ENCODE measurements at places on chromosomes 2 and 18. TPM values are rescaled to one million over a fixed set of nuclear protein-coding genes. Genes with fewer than 3 reads are reported as not detected.

Gene MARCO
- 4.2 TPM for total RNA-seq

Gene CRYGD
- total RNA-seq, result not detected

Gene ANKRD44
- total RNA-seq, result 4.9 TPM

Gene INPP5D
- 36.0 TPM for total RNA-seq

Gene STPG4
- not detected for total RNA-seq

Gene TMEM169
- 0.29 TPM for total RNA-seq

Gene SH3RF3
- 5.5 TPM for total RNA-seq

Gene NLRC4
- 0.91 TPM for total RNA-seq

Gene IL36RN
- total RNA-seq, result 90.7 TPM

Gene ANKRD29
- total RNA-seq, result 2.9 TPM

Gene RAPH1
- total RNA-seq, result 10.6 TPM

Gene CEBPZOS
- total RNA-seq, result 22.3 TPM

Gene MEP1B
- not detected for total RNA-seq

DNA sequence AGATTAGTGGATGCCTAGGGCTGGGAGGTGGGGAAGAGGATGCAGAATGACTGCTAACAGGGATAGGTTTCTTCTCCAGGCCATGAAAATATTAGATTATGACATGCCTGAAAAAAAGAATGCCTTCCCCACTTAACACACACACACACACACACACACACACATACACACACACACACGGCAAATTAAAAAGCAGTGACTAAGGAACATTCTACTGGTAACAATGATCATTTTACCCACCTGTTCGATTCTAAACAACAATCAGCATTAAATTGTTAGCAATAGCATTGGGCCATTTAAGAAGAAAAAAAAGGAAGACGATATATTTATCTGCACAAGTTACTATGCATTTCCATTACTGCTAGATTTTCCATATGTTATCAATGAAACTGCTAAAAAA is 10.8 kb downstream of the CACNB4 start:
- DNase-seq, result no peak

DNA sequence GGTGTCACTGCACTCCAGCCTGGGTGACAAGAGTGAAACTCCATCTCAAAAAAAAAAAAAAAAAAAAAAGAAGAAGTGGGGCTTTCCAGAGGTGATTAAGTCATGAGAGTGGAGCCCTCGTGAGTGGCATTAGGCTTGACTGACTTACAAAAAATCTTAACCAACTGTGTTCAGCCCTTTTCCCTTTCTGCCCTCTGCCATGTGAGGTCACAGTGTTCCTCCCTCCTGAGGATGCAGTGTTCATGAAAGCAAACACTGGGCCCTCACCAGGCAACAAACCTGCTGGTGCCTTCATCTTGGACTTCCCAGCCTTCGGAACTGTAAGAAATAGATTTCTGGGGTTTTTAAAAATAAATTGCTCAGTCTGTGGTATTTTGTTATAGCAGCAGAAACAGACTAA is 37.0 kb upstream of the METTL21A start:
- DNase-seq, result no peak

DNA sequence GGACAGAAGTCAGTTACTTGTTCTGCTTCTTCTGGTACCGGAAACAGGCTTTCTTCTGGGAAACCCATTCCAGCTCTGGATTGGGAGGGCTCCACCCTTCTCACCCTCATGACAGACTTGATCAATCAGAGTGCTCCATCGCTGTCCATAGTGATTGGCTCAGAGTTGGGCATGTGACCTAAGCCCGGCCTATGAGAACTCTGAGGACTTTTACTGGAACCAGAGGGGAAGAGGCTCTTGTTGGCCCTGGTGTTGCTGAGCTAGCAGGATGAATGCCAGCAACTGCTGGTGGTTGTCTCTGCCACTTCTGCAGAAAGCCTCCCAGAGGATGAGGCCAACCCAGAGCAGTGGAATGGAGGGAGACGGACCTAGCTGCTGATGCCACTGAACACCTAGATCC is 33.3 kb downstream of the TMEM37 start:
- no peak for DNase-seq

- DNase-seq, result no peak
Observed at GRCh38 chr2:28869494-28870145, 489 bp downstream of the TRMT61B start.

- DNase-seq, result no peak
Observed at GRCh38 chr2:10283106-10284062, 19.3 kb upstream of the HPCAL1 start.

DNA sequence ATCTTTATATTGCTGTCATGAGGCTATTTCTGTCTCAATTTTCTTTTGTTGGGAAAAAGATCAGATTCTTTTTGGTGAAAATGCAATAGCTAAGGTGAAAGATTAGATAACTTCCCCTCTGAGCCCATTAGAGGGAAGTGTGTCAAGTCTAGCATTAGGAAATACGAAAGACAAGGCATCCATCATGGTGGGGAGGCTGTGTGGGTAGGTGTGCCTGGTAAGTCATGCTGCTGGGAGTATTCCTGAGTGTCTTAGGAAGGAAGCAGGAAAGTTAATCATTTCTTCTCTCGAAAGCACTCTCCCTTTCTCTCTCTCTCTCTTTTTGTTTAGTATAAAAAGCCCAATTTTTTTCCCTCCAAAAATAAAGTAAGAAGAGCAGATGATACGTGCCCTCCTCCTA is 780.2 kb upstream of the FSHR start:
- DNase-seq, result no peak

GRCh38 chr2:20543469-20544152 is 96.7 kb downstream of the RHOB start:
- no peak for DNase-seq

- DNase-seq, result no peak
Observed at GRCh38 chr2:37507051-37507410, 162.6 kb downstream of the QPCT start.

DNA sequence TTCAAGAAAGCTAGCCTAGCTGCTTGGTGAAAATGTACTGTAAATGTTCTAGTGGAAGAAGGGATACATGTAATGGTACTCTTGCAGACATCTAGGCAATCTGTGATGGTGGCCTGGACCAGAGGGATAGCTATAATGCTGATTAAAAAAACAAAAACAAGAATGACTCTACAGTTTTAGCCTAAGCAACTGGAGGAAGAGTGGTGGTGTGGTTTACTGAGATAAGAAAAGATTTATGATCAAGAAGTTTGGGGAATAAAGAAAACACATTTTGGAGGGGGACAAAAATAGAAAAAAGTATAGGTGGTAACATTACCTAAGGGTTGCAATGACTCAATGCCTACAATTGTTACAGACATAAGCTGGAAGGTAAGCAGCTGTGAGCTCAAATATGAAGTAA is 1080.7 kb upstream of the CELF4 start:
- DNase-seq, result no peak

DNA sequence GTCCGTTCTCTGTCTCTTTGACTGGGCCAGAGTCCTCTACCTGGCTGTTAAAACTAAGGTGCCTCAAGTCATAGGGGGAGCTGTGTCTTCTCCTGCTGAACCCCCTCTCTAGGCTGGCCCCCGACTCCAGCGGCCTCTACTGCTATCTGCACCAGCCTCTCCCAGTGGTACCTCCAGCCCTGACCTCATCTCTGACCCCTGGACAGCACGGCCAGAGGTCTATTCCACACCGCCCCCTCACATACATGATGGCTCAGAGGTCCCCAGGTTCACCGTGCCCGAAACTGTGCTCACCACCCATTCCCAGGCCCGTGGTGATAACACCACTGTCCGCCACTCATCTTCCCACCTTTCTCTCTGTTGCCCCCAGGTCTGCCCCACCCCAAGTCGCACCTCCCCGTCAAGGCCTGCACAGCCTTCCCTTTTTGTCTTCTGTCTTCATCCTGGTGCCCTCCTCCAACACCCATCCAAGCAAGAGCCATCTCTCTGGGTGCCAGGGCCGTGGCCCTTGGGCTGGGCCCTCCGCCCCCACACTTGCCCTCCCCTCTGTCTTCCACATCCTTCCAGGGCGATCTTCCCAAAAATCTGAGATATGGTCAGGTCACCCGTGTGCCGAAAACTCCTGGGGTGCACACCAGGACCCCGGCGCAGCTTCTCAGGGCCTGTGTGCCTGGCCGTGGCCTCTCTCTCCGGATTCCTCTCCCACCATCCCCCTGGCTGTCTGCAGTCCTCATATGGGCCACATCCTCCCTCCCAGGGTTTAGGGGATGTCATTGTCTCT is 134.4 kb upstream of the ID2 start:
- DNase-seq, result no peak

- no peak for DNase-seq
Observed at GRCh38 chr2:20352230-20352578, 1.6 kb upstream of the PUM2 start.

DNA sequence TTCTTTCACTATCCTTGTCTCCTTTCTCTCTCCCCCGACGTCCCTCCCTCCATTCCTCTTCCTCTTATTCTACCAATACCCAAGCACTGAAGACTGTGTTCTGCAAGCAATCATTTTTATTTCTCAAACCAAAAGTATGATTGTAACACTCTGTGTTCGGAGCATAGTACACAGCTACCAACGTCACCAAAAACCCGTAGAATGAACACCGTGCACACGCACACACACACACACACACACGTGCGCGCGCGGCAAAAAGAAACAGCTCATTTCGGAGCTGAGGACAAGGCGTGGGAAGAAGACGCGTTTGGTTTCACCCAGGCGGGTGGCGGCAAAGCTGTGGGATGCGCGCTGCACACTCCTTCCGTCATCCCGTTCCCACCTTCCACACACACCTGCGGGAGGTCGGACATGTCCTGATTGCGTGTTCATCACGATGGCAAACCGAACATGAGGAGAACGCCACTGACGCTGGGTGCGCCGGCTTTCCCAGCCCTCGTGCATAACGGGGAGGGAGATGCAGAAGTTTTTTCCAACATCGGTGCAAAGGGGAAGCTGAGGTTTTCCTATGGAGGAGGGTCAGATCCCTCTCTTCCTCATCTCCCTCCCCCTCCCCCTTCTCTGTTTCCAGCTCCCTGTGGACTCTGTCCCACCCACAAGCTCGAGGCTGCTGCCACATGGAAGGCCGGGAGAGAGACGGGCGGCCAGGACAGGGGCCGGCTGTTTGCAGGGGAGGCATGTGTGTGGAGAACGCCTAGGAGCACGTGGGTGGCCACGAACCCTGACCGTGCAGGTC is 20.4 kb downstream of the MBP start:
- DNase-seq, result no peak

GRCh38 chr18:37572736-37573135 is 7.1 kb upstream of the CELF4 start:
- DNase-seq, result no peak

- DNase-seq, result no peak
Observed at GRCh38 chr2:221897718-221898117, 325.6 kb upstream of the EPHA4 start.

GRCh38 chr2:42867093-42868065 is 75.0 kb upstream of the HAAO start:
- no peak for DNase-seq

GRCh38 chr2:46849046-46849715 is 66.4 kb downstream of the MCFD2 start:
- no peak for DNase-seq

DNA sequence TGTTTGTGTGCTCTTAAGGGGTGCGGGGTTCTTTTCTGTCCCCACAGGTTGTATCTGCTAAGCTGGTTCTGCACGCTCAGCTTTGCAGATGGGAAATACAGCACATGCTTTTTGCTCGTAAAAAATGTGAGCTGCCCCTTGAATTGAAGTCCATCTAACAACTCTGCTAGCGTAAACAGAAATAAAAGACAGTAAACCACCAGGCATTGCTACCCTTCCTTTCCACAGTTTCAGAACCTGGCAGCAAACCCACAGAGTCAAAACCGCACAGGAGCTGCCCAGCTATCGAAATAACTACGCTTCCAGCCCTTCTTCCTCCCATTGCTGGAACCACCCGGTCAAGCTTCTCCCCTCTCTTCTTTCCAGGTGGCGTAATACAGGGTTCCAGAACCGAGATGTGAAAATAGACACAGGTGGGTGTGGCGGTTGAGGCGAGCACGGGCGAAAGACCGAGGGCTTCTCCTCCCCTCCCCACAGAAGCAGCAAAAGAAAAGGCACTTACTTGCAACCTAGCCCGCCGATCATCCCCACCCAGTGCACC is 479 bp downstream of the SCN9A start:
- no peak for DNase-seq

DNA sequence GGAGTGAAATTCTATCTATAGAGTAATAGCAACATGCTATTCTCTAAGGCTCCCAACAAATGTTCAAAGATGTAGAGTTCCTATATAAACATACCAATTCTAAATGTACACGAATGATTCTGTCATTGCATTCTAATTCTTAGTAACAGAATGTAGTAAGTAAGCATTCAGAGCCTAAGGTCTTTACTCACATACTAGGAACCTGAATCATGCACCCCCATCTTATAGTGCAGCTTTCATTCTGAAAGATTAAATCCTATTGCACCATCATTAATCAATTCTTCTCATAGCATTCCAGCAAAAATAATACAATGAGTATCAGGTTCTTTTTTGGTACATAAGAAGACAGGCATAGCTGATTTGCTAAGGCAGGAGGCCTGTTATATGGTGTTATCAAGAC is 230.0 kb downstream of the NCKAP5 start:
- DNase-seq, result no peak

DNA sequence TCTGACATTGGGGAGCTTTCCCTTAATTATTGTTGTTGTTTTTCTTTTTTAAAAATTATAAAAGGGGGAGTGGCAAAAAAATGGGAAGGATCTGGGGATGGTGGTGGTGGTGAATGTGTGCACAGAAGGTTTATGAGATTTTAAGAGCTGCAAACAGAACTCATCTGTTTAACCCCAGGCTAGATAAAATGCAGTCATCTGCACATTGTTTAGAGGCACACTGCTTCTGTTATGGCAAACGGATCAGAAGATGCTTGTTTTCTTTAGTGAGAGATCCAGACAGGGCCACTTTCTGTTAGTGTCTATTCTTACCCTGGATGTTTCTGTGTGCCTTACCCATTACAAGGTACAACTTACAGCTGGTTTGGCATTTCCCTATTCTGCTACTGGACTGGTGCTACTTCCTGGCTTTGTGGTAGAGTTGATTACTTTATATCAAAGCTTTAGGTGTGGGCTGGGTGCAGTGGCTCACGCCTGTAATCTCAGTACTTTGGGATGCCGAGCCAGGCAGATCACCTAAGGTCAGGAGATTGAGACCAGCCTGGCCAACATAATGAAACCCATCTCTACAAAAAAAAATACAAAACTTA is 68.2 kb upstream of the NRP2 start:
- DNase-seq, result no peak

DNA sequence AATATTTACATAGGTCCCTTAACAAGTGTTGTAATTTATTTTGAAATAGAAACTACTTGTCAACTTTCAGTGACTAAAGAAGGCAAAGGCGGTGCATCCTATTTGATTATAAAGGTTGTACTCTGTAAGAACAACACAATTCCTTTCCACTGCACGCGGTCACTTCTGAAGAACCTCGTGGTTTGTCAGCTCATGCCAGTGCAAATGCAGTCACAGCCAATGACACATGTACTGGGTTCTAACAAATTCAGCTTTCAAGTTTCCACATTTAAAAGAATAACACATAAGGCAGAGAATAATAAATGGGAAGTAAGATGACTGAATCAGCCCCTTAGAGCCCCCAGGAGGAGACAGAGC is 39.7 kb downstream of the CYB5A start:
- no peak for DNase-seq

- no peak for DNase-seq
Observed at GRCh38 chr2:7037340-7038333, 120.4 kb downstream of the RNF144A start.

GRCh38 chr2:36748166-36748565 is 51.7 kb downstream of the VIT start:
- DNase-seq, result no peak

- DNase-seq, result no peak
Observed at GRCh38 chr18:63971320-63972001, 1.6 kb downstream of the SERPINB8 start.

GRCh38 chr18:58113337-58113736 is 69.3 kb downstream of the NEDD4L start:
- DNase-seq, result no peak

Data from esophagus squamous epithelium (tissue), 5 donors.